ENCODE measurements at places on chromosomes 3 and 15.

DNA sequence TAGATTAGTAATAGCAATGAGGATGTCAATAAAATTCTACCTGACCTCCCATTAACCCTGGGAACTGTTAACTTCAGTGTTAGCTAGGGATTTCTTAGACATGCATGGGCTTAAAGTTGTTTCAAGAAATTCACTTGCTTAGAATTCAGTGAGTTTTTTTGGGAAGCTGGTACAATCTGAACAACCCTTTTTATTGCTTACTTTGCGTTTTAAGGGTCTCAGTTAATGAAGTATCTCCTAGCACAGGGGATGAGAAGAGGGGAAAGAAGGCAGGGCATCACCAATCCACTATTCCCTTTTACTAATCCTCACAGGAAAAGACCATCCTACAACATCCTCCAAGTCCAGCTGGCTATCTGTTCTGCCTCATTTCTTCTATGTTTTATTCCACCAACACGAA, 334.9 kb downstream of the MAGI1 start:
- DNase-seq = no peak

- DNase-seq = no peak
Observed at GRCh38 chr3:134082582-134082981, 52.9 kb upstream of the SLCO2A1 start.

DNA sequence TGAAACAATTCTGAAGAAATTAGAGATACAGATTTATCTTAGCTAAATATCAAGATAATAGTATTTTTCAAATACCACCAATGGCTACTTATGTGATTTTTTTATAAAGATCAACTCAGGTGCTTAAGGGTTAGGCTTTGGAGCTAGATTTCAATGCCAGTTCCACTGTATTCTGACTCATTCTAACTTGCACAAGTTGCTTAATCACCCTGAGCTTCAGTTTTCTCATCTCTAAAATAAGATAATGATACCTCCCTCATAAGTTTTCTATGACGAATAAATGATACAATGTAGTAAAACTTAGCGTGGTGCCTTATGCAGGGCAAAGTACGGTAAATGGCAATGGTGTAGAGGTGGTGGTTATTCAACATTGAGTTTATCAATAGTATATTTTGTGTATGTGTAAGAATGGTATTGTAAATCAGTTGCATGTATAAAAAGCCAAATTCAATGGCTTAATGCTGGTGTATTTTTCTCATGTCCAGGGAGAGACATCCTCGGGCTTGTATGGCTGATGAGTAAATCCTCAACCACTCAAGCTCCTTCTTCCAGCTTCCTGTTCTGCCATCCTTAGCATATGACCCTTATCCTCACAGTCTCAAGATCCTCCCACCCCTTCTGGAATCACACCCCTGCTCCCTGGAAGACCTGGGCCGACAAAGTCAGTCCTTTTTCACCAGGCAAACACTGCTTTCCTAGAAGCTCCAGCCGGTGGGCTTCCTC, 505.9 kb upstream of the CFAP20DC start:
- DNase-seq = peak; percentile 76

- peak; percentile 58 for DNase-seq
Observed at GRCh38 chr15:57384816-57385215, 8.5 kb downstream of the CGNL1 start.

DNA sequence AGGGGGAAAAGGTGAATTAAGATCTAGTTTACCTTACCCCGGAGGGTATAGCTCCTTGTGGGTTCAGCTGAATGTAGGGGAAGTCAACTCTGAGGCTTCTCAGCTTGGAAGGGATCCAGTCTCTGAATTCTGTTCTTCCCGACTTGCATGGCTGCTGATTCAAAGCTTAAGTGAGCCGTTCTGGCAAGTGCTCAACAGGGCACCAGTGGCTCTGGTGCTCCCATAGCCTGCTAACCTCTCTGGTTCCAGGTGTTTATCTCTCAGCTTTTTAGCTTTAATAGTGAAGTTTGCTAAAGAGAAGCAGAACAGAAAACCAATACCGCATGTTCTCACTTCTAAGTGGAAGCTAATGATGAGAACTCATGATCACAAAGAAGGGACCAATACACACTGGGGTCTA, 46.3 kb upstream of the RBP1 start:
- no peak for DNase-seq

DNA sequence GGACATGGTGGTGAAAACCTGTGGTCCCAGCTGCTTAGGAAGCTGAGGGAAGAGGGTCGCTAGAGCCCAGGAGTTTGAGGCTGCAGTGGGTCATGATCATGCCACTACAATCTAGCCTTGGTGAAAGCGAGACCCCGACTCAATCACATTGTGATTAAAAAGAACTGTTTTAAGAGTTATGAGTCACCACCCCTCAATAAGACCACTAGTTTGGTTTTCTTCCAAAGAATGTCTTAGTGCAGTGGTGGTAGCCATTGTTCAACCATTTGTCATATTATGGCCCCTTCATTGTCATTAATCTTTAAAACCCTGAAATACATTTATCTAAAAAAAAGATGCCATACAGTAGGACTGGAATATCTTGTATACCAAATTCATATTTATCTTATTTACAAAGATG, 48.8 kb downstream of the BLM start:
- DNase-seq = no peak

DNA sequence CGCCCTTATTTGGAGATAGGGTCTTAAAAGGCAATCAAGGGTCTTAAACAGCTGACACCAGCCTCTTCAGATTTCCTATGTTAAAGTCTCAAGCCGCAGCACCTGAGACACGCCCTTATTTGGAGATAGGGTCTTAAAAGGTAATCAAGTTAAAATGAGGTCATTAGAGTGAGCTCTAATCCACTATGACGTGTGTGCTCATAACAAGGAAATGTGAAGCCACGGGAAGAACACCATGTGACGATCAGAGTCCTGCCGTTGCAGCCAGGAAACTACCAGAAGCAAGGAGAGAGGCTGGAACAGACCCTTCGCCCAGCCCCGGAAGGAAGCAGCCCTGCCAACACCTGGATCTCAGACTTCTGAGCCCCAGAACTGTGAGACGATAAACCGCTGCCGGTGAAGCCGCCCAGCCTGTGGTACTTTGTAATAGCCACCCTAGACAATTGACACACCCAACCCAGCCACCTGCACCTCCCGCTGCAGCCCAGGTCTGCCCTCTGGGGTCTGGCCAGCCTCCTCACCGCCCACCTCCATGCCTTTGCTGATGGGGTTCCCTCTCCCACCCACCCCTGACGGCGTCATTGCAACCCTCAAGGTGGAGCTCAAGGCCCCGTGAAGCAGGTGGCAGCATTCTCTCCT, 137.9 kb downstream of the MEGF11 start:
- DNase-seq = no peak

DNA sequence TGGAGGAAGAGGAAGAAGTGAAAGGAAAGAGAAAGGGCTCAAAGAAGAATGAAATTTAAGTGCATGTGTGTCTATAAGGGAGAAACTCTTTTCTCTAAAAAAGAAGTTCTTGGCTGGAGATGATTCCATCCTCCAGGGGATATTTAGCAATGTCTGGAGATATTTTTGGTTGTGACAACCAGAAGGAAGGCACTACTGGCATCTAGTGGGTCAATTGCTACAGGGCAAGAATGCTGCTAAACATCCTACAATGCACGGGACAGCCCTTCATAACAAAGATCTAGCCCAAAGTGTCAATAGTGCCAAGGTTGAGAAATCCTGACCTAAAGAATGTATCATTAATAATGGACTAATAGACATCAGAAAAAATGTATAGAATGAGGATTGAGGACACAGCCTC, 57.4 kb upstream of the ST3GAL6 start:
- DNase-seq = peak; percentile 45

- DNase-seq = no peak
Observed at GRCh38 chr3:123527046-123527445, 57.8 kb downstream of the HACD2 start.

DNA sequence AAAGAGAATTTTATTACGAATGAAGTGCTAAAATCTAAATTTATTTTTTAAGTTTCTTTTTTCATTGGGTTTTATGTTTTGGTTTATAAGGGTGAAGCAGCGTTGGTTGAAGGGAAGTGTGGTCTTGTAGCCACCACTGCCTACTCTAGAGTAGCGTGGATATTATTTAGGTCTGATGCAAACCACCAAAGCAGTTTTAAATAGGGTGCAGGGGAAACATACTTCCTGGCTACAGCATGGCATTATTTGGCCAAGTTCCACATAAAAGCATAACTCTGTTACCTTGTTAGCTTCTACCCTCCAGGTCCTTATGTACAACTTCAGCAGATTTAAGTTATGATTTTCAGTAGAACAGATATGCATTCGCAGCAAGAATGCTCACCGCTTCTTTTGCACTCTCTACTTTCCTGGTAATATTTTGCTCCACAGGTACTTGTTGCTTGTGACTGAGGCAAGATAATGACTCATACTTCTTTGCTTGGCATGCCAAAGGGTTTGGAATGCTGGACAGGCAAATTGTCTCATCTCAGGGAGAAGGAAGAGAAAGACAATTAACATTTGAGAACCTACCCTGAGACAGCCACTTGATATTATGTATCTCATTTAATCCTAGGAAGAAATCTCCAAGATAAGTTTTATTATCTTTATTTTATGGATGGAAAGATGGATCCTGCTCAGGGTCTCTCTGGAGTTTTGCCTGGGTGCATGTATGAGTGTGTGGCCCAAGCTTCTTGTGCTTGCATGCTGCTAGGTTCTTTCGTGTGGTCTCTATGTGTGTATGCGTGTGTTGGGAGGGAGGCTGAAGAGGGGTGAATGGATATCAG, 5.4 kb downstream of the TGFBR2 start:
- DNase-seq = peak; percentile 71

GRCh38 chr15:77844798-77845446, 212.2 kb upstream of the LINGO1 start:
- no peak for DNase-seq

DNA sequence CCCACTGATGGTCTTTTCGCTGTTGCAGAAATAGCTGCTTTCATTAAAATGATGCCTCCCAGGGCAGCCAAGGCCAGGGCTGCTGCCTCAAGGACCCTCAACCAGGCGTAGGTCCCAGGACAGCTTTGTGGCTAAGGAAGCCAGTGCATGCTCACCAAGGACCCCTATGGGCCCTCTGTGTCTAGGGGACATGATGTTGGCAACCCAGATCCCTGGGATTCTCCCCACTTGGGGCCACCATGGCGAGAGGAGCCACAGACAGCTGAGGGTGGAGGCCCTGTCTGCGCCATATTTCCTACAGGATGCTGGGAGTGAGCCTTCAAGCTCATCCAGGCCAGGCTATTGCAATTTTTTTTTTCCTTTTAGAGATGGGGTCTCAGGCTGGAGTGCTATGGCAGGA, 137.2 kb downstream of the CHSY1 start:
- DNase-seq = no peak

All from cardiac fibroblast (primary cell).